ENCODE measurements at places on chromosomes 2 and 18.
A peak's percentile ranks its signal among the peaks of the same experiment; 100 is the strongest.

DNA sequence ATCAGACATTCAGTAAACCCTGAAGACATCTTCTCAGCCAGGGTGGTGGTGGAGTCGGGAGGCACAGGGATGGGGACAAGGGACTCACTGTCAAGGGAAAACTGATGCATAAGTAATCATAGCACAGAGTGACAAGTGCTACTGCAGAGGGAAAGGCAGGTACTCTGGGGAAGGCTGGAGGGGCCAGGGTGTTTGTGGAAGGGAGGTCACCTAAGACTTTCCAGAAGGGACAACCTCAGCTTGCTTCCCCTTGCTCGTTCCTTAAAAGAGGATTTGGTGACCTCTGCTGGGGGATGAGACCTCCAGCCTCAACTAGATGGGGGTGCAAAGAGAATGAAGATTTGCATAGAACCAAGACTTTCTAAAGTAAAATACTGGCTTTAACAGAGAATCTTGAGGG lies 99.5 kb downstream of the SLC4A3 start:
- no peaks in the 10 kb centered on the region for H3K36me3 ChIP-seq
- no peak overlapping the region for H3K27ac ChIP-seq
- peaks cover 9% of the 10 kb centered on the region for H3K4me1 ChIP-seq
- H3K4me3 ChIP-seq, result no peak overlapping the region

DNA sequence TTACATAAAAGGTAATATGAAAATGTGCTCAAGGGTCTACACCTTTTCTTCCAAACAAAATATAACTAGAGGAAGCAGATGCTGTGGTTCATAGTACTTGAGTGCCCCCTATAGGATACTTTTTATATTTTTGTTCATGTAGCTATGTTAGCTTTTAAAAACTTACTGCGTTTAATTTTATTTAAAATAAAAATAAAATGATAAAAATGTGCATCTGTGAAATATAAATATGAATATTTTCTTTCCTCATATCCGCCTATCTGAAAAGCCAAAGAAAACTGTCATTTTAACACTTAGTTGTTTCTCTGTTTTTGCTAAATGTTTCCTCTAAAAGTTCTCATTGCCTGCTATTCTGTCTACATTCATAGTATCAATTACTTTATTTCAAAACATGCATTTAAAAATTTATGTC lies 9.6 kb upstream of the LRP1B start:
- no peak overlapping the region for H3K4me3 ChIP-seq
- peak; percentile 50 for DNase-seq
- H3K27ac ChIP-seq, result no peak overlapping the region
- H3K36me3 ChIP-seq, result no peaks in the 10 kb centered on the region

- no peak overlapping the region for H3K4me3 ChIP-seq
- H3K36me3 ChIP-seq, result no peaks in the 10 kb centered on the region
- no peak for DNase-seq
Measured at GRCh38 chr2:97733341-97734035, 20.1 kb downstream of the ZAP70 start.

- no peak for DNase-seq
- H3K27me3 ChIP-seq, result no peaks in the 10 kb centered on the region
- H3K27ac ChIP-seq, result no peak overlapping the region
- no peaks in the 10 kb centered on the region for H3K36me3 ChIP-seq
Measured at GRCh38 chr2:229927817-229928321, 5.6 kb downstream of the FBXO36 start.

- H3K4me3 ChIP-seq, result no peak overlapping the region
- H3K36me3 ChIP-seq, result peaks cover 18% of the 10 kb centered on the region
Measured at GRCh38 chr18:58394046-58394445, 234.8 kb downstream of the ALPK2 start.

- no peaks in the 10 kb centered on the region for H3K36me3 ChIP-seq
- H3K4me3 ChIP-seq, result no peak overlapping the region
- peaks cover 16% of the 10 kb centered on the region for H3K4me1 ChIP-seq
Measured at GRCh38 chr2:201111096-201111495, 4.9 kb upstream of the CFLAR start.

DNA sequence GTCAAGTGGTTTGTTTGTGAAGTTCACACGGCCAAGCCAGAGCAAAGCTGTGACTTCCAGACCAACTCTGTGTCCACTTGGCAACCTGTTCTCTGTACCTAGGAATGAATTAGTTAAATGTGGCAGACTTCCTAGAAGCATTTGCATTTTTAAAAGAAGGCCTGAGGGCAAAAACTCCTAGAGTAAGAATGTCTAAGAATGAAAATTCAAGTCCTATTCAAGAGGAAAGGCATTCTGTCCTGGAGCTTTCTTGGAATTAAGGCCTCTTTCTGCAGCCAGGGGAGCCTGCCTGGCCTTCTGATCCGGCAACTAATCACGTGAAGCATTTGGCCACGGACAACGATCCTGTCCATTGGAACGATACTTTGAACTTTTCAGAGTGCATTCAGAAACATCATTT lies 155.0 kb downstream of the SETBP1 start:
- no peak for DNase-seq
- no peak overlapping the region for H3K4me3 ChIP-seq
- peaks cover 53% of the 10 kb centered on the region for H3K4me1 ChIP-seq
- H3K27ac ChIP-seq, result peak overlapping the region; percentile 14

- H3K36me3 ChIP-seq, result no peaks in the 10 kb centered on the region
- no peaks in the 10 kb centered on the region for H3K4me1 ChIP-seq
- H3K27ac ChIP-seq, result no peak overlapping the region
- no peak overlapping the region for H3K4me3 ChIP-seq
- no peaks in the 10 kb centered on the region for H3K27me3 ChIP-seq
Measured at GRCh38 chr2:110813896-110814295, 81.5 kb downstream of the ACOXL start.

DNA sequence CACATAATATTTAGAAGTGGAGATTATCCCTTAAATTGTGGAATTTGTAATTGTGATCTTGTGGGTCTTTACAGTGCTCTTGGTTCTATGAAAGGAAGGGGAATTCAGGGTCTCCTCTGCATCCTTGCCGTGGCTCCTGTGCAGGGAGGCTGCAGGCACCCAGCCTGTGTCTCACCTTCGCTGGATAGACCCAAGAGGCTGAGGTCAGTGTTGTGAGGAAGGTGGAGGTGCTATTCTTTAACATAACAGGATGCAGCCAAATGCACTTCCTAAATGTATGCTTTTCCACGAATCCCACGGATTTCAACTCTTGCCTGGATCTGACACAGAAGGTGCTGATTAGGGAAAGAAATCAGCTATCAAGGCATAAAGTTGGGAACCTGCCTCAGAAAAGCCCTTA lies 69.5 kb downstream of the TMEM18 start:
- peaks cover 6% of the 10 kb centered on the region for H3K27me3 ChIP-seq
- H3K4me1 ChIP-seq, result no peaks in the 10 kb centered on the region
- H3K4me3 ChIP-seq, result no peak overlapping the region
- no peak for DNase-seq
- H3K36me3 ChIP-seq, result no peaks in the 10 kb centered on the region

DNA sequence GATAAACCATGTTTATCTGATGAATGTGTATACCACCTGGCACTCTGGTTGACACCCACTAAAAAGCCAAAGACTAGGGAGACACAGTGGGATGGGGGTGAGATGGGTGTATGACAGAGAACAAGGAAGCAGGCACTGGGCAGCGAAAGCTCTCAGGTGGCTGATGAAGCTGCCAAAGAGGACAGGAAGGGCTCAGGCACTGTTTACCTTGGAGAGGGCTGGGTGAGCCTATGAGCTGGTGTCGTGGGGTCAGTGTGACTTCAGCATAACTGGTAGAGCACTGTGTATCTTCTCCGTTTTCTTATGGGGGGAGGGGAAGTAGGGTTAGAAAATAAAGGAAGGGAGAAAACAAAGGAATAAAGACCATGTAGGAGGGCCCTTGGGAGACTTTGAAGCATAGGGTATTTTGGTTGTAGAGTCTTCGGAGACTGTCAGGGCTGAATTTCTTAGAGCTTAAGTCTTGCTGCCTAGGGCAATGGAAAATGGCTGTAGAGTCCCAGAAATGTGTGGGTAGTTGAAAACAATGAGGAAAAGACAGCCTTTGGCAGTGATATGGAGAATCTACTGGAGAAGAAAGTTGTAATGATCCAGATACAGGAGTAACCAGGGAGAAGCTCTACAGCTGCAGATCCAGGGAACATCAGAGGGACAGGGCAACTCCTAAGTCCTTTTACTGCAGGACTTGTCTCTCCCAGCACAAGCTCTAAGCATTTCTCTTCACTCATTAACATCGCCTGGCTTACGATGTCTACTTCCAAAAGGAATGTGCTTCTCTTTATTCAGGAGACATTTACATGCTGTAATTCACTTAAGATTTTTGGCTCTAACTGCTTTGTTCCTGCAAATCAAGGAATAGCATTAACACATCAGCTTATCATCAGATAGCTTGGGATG lies 120.0 kb downstream of the AQP4 start:
- H3K36me3 ChIP-seq, result no peaks in the 10 kb centered on the region
- H3K4me3 ChIP-seq, result no peak overlapping the region
- H3K4me1 ChIP-seq, result no peaks in the 10 kb centered on the region
- DNase-seq, result no peak
- H3K27ac ChIP-seq, result no peak overlapping the region
- no peaks in the 10 kb centered on the region for H3K27me3 ChIP-seq

GRCh38 chr2:96953611-96953978 lies 32.8 kb downstream of the FAM178B start:
- no peaks in the 10 kb centered on the region for H3K36me3 ChIP-seq
- no peak overlapping the region for H3K4me3 ChIP-seq
- no peak overlapping the region for H3K27ac ChIP-seq
- DNase-seq, result no peak
- peaks cover 35% of the 10 kb centered on the region for H3K4me1 ChIP-seq

DNA sequence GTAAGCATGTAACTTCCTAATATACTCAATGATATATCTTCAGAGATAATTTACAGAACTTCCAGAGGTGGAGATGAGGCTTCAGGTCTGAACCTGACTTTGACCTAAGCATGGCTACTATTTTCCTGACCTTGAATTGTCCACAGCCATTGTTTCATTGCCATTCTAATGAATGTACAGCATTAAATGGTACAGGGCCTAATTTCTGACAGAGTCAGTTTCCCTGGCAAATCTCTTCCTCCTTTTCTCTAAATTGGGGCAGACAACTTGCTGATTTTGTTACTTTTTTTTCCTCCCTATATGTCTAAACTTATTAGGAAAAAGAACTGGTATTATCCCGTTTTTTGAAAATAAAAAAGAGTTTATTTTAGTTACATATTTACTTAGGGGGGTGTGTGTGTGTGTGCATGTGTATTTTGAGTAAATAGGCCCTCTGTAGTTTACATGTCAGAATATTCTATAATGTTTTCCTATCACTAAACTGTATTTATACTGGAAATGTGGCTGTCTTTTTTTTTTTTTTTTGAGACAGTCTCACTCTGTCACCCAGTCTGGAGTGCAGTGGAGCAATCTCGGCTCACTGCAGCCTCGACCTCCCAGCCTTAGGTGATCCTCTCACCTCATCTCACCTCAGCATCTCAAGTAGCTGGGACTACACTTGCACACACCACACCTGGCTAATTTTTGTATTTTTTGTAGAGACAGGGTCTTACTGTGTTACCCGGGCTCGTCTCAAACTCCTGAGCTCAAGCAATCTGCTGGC lies 43.3 kb upstream of the SCN9A start:
- H3K36me3 ChIP-seq, result no peaks in the 10 kb centered on the region
- DNase-seq, result no peak
- no peaks in the 10 kb centered on the region for H3K27me3 ChIP-seq
- no peak overlapping the region for H3K4me3 ChIP-seq
- no peaks in the 10 kb centered on the region for H3K4me1 ChIP-seq

GRCh38 chr2:69724540-69725159 lies 17.3 kb upstream of the ANXA4 start:
- no peaks in the 10 kb centered on the region for H3K27me3 ChIP-seq
- peaks cover 10% of the 10 kb centered on the region for H3K4me1 ChIP-seq
- H3K27ac ChIP-seq, result no peak overlapping the region
- H3K4me3 ChIP-seq, result peak overlapping the region; percentile 23

DNA sequence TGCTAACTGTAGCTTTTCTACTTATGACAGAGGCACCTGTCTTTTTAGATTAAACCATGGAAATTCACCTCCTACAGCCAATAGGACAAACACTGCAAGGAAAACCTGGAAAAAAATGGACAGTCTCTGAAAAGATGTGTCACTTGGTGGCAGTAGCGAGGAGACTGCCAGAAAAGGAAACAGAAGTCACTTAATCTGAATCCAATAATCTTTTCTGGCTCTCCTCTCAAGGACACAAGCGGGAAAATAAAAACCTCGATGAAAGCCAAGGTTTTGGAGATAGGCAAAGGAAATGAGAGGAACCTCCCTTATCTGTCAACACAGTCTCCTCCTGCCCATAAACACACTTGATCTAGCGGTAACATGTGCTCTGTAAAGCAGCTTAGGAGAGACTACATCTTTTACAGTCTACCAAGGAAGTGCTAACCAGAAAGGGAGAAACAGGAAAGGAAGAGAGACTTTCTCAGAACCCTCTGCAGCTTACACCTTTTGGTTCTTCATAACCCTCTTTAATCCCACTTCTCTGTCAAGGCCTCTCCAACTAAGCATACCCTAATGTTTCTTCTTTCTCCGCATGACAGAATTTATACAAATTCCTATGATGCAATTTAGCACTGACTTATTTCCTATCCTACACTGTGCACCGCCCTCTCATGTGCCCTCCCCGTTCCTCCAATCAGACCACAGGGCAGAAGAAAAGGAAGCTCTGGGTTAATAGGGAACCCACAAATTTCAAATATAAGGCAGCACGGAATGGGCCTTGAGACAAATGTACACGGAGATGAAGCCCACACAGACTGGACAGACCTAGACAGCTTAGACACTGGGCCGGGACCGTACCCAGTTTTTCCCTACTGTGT lies 52.8 kb downstream of the CLASP1 start:
- peak; percentile 66 for DNase-seq
- no peaks in the 10 kb centered on the region for H3K36me3 ChIP-seq
- no peaks in the 10 kb centered on the region for H3K27me3 ChIP-seq
- H3K27ac ChIP-seq, result peak overlapping the region; percentile 42
- H3K4me3 ChIP-seq, result peak overlapping the region; percentile 11

- H3K36me3 ChIP-seq, result no peaks in the 10 kb centered on the region
- DNase-seq, result no peak
- H3K27me3 ChIP-seq, result no peaks in the 10 kb centered on the region
Measured at GRCh38 chr18:60910534-60910933, 422.7 kb upstream of the CDH20 start.

DNA sequence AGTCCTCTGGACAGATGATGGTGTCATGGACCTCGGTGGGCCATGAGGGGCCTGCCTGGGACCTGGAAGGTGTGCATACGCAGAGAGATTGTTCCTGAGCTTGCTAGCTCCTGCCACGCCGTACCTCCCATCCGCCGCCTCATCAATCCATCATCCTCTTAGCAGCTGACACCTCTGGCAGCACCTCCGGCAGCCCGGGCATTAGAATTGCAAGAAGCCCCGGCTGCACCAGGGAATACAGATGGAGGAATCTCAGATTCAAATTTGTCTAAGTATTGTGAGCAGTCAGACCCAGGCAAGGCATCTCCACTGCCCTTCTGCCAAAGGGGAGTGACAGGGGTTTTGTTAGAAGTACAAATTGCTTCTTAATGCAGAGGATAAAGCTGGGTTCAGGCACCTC lies 4.5 kb downstream of the C1QL2 start:
- DNase-seq, result no peak
- no peaks in the 10 kb centered on the region for H3K36me3 ChIP-seq
- peaks cover 26% of the 10 kb centered on the region for H3K27me3 ChIP-seq
- no peaks in the 10 kb centered on the region for H3K4me1 ChIP-seq
- H3K27ac ChIP-seq, result no peak overlapping the region

- no peaks in the 10 kb centered on the region for H3K27me3 ChIP-seq
- no peak for DNase-seq
- H3K4me3 ChIP-seq, result no peak overlapping the region
- no peaks in the 10 kb centered on the region for H3K4me1 ChIP-seq
Measured at GRCh38 chr18:11392292-11392691, 217.1 kb upstream of the SLC35G4 start.

GRCh38 chr18:48902856-48903601 lies 47.7 kb downstream of the SMAD7 start:
- DNase-seq, result no peak
- H3K4me1 ChIP-seq, result peaks cover 20% of the 10 kb centered on the region
- H3K27ac ChIP-seq, result peak overlapping the region; percentile 80

- H3K4me1 ChIP-seq, result no peaks in the 10 kb centered on the region
- no peak overlapping the region for H3K27ac ChIP-seq
- H3K4me3 ChIP-seq, result no peak overlapping the region
- no peaks in the 10 kb centered on the region for H3K27me3 ChIP-seq
Measured at GRCh38 chr2:48098539-48098938, 192.2 kb upstream of the FBXO11 start.
